ENCODE measurements at places on chromosomes 12 and 14.

DNA sequence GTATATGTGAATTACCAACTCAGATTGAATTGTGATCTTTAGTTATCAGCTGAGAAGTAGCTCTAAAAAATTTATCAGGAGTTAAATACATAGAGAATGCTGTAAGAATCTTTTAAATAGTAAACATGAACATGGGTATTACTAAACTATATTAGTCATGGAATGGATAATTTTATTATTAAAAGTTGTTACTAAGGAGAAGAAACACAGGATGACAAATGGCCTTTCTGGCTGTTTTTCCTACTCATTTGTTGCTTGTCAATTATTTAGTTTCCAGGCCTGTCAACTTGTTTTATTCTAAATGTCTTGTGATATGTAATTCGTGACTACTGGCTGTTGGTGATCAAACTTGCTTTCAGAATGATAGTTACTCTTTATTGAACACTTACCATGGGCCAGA is 58.7 kb downstream of the KTN1 start:
- no peak for DNase-seq

GRCh38 chr14:24403294-24403998 is 4.6 kb downstream of the NYNRIN start:
- peak; percentile 70 for DNase-seq

- DNase-seq = no peak
Measured at GRCh38 chr12:63918800-63919300, 74.3 kb downstream of the SRGAP1 start.

GRCh38 chr12:51341251-51342007 is 5.0 kb downstream of the CELA1 start:
- peak; percentile 84 for DNase-seq
